ENCODE measurements at places on chromosomes 13 and 19.

GRCh38 chr13:25688536-25688935 lies 316.8 kb downstream of the ATP8A2 start:
- no peak for DNase-seq

DNA sequence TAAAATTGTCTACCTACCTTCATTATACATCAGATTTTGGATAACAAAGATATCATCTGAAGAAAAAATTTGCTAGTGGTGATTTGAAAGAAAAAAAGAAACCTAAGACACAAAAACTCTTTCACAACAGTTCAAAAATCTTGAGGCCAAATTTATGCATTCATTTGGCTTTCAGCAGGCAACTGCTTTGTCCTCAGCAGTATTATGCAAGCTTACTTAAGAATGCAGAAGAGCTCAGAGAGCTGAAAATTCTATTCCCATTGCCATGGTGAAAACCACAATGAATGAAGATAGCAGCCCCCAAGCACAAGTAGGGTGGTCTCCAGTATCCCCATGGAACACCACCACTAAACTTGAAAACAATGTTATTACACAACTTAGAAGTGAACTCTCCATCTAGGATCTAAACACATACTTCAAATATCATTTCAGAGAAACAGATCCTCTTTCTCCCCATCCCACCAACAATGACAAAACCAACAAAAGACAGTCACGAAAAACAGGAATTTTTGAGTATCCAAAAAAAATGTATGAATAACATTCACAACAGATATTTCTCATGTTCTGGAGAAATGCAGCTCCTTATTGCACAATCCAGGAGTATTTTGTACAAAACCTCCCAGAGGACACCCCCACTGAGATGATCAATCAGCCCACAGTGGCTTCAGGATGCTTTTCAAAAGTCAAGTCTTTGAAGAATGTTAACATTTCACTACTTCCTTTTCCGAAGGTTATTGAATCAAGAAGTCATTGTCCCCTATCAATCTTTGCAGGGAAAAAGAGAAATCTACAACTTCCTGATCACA lies 192.7 kb downstream of the LHFPL6 start:
- no peak for DNase-seq

- DNase-seq, result no peak
Observed at GRCh38 chr13:73496711-73497110, 437.9 kb downstream of the KLF5 start.

DNA sequence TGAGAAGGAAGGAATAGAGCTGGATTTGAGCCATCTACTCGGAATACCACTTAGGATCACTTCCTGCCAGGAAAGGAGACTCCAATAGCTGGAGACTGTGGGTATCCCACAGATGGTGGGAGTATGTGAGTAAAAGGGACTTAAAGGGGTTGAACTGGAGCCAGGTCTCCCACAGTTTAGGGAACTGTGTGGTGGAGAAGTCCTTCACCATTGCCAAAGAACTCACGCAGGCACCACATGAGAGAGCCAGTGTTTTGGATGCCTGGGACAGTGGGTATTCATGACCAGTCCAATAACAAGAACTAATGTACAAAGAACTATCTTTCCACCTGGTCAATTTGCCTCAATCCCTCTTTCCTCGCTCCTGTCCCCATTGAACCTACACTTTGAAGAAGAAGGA lies 24.4 kb upstream of the MYCBP2 start:
- no peak for DNase-seq

GRCh38 chr13:44710576-44710975 lies 134.4 kb upstream of the TSC22D1 start:
- no peak for DNase-seq
